ENCODE measurements at places on chromosomes 1 and 21. TPM values are rescaled to one million over a fixed set of nuclear protein-coding genes. Genes with fewer than 3 reads are reported as not detected.

The INAVA gene
- not detected for total RNA-seq

The FMN2 gene
- total RNA-seq: 0.19 TPM

The FAM167B gene
- 2.9 TPM for total RNA-seq

The SPRR2G gene
- not detected for total RNA-seq
